ENCODE measurements at places on chromosomes 7 and 10.

DNA sequence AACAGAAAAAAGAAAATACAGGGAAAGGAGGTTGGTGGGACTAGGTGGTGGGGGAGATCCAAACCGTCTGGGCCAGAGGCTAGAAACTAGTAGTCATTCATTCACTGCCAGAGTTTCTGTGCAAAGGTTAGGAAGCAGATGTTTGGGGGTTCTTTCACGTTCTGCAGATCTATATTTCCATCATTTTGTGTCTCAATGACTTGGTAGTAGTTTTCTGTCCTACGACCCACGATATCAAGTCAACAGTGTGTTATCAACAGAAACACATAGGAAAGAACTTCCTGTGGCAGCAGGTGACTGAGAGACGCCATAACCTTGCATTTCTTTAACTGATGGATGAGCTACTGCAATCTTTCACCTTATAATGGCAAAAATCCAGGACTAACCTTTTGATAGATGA is 1.8 kb downstream of the CEP55 start:
- no peak for DNase-seq

DNA sequence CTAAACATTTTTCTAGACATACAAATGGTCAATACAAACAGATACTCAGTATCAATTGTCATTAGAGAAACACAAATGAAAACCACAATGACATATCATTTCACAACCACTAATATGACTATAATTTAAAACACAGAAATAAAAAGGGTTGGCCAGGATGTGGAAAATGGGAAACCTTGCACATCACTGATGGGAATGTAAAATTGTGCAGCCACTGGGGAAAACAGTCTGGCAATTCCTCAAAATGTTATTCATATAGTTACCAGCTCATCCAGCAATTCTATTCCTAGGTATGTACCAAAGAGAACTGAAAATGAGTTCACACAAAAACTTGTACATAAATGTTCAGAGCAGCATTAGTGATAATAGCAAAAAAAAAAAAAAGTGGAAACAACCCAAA is 106.1 kb upstream of the LRRTM3 start:
- no peak for DNase-seq

DNA sequence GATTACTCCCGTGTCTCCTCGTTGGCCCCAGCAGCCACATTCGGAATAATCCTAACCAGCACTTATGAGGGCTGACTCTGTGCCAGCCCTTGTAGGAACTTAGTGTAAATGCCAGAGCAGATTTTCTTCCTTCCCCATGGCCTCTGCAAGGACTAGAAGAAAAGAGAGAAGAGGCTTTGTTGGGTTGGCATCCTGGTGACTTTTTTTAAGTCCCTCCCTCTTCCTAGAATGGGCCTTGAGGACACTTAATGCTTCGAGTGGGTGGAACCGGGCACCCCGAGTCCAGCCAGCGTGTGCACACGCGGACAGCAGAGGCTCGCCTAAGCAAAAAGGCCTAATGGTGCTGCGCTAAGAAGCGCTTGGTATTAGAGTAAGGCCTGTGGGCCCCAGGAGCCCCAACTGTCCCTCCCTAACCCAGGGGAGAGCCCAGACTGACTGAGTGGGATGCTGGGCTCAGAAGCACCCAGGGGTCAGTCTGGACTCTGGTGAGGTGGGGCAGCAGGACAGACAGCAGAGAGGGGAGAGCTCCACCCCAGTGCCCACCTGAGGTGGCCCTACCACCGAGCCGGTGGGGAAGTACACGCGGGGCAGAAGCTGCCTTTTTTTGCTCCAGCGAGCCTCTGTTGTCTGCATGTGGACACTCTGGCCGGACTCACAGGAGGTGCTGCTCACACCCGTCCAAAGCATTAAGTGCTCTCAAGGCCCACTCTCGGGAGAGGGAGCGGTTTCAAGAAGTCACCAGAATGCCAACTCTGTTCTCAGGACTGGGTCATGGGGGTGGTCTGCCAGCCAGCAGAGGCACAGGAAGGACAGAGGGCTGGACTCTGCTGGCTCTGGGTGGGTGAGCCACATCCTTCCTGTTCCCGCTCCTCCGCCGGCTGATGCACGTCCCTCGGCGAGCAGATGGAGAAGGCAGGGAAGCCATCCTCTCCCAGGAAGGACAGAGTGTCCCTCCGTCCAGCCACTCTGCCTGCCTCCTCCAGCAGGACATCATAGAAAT is 12.5 kb downstream of the ITPRIP start:
- no peak for DNase-seq

- DNase-seq = no peak
Observed at GRCh38 chr10:111523016-111523415, 446.2 kb downstream of the ADRA2A start.

GRCh38 chr7:8829100-8829499 is 395.7 kb downstream of the NXPH1 start:
- no peak for DNase-seq
